ENCODE measurements at places on chromosomes 13 and 19.

DNA sequence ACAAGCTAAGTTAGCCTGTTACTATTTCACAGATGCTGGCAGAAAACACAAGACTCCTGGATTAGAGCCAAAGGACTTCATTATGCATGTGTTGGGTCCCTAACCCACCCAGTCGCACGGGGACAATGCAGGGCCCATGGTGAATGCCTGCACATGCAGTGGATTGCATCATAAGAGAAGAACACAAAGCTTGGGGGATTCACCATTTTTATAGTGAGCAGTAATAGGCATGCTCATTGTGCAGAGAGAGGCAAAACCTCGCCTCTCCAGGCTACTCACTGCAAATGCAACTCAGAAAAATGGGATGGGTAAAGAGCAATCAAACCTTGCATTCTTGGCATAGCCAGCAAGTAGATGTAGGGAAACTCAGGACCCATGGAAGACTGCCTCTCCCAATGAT is 115.8 kb downstream of the DIAPH3 start:
- no peak for DNase-seq

- DNase-seq: no peak
Measured at GRCh38 chr13:48138270-48138669, 43.4 kb upstream of the MED4 start.

GRCh38 chr13:90918536-90918935 is 429.0 kb upstream of the MIR17HG start:
- DNase-seq: peak; percentile 25

DNA sequence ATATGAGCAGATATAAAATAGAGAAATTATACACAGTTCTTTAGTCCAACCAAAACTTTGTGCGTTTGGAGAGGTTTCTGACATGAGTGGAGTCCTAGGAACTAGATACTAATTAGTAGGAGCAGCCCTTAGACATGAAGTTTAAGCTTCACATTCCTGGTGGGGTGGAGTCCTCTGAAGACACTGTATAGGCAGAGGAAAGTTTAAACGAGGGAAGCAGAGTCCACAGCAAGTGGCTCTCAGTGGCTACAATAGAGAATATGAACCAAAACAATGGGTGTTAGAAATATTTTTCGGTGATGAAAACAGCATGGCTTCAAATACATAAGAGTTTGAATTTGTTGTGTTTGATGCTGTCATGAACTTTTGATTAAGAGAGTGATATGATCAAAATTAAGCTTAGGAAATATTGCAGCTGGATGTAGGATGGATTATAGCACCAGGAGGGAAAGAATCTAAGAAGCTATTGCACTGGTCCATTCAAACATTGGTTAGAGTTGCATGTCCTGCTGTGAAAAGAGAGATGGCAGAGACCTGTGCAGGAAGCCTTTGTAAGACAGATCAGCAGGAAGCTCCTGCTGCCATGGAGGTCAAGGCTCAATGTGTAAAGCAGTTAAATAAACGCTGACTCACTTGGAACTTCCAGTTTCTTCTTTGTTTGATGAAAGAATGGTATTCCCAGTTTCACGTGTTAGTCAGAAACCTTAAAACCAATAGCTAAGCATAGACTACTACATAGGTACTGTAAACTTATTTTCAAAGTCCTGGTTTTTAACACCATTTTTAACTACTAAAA is 175.2 kb downstream of the TDRD3 start:
- DNase-seq: no peak

GRCh38 chr13:100394005-100394695 is 194.4 kb downstream of the GGACT start:
- DNase-seq: peak; percentile 61

GRCh38 chr13:24651718-24652345 is 28.4 kb upstream of the ATP12A start:
- no peak for DNase-seq

DNA sequence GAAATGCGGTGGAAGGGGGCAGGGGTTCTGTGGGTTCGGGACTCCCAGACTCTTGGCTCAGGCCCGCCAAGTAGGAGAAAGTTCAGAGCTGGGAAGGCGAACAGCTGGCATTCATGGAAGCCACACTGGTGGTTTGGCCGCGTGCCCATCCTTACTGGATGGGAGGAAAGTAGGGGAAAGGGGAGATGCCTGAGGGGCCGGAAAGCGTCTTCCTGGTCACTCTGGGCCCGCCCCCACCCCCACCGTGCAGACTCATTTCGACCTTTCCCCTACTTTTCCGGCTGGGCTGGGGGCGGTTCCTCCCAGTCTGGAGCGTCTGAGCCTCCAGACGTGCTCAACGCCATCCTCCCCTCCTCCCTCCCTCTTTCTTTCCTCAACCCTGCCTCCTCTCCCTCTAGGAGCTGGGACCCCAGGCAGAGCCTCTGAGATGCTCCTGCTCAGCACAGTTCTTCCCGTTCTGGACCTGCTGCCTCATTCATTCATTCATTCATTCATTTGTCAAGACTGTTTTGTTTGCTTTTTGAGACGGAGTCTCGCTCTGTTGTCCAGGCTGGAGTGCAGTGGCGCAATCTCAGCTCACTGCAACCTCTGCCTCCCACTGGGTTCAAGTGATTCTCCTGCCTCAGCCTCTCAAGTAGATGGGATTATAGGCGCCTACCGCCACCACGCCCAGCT is 3.5 kb downstream of the ANGPTL4 start:
- DNase-seq: peak; percentile 100

DNA sequence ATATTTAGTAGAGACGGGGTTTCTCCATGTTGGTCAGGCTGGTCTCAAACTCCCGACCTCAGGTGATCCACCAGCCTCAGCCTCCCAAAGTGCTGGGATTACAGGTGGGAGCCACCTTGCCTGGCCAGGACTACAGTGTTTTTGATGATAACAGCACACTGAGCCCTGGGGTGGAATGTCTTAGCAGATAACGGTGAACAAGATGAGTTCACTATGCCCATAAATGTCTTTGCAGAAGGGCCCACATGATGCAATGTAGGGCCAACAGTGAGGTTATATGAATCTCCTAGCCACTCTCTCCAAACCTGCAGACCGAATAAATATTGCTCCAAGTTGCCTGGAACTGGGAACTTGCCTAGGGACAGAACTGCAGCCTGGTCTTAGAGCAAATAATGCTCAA is 235.1 kb downstream of the COG6 start:
- DNase-seq: no peak

GRCh38 chr19:18117692-18118378 is 20.3 kb downstream of the MAST3 start:
- DNase-seq: peak; percentile 91

DNA sequence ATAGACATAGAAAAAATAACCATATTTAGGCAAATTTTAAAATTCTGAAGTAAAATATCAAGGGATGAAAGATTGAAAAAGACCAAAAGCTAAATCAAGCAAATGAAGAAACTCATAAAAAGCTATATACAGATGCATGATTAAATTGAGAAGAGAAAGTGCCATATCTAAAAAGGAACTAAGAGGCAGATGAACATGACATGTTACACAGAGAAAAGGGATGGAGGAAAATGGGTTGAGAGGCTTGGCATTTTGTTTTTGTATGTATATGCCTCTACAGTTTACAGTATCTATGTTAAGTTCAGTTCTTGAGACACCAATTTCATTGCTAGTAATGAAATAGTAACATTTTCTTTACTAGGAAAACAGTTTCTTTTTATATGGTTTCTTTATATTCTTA is 1507.4 kb upstream of the SPRY2 start:
- DNase-seq: no peak

DNA sequence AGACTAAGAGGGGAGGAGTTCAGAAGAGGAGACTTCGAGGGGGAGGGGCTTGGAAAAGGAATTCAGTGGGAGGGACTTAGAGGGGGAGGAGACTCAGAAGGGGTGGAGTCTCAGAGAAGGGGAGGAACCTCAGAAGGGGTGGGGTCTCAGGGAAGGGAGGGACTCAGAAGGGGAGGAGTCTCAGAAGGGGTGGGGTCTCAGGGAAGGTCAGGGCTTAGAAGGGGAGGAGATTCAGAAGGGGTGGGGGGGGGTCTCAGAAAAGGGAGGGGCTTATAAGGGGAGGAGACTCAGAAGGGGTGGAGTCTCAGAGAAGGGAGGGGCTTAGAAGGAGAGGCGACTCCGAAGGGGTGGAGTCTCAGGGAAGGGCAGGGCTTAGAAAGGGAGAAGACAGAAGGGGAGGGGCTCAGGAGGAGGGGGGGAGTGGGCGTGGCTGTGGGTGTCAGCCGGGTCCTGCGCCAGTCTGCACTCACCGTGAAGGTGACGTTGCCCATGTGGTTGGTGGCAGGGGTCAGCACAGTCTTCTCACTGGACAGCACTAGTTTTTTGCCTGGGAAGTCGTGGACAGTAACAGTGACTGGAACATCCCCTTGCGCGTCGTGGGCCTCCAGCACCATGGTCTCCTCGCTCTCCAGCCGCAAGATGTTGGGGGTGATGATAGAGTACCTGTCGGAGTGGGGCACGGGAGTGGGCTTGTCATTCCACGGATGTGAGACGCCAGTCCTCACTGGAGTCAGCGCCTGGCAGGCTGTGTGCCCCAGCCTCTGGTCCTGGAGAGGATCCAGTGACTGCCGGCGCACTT is 1.5 kb downstream of the C3 start:
- peak; percentile 9 for DNase-seq

DNA sequence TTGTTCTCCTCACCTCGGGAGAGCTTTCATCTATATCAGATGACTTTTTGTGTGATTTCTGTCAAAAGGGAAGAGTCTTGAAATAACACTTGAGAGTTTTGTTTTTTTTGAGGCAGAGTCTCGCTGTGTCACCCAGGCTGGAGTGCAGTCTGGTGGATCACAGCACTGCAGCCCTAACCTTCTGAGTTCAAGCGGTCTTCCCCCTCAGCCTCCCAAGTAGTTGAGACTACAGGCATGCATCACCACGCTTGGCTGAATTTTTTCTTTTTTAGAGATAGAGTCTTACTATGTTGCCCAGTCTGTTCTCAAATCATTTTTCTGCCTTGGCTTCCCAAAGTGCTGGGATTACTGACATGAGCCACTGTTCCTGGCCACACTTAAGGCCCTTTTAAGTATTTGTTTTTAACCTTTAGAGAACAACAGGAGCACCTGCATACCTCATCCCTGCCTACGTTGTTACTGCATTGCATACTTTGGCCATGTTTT is 11.4 kb downstream of the NDFIP2 start:
- no peak for DNase-seq

DNA sequence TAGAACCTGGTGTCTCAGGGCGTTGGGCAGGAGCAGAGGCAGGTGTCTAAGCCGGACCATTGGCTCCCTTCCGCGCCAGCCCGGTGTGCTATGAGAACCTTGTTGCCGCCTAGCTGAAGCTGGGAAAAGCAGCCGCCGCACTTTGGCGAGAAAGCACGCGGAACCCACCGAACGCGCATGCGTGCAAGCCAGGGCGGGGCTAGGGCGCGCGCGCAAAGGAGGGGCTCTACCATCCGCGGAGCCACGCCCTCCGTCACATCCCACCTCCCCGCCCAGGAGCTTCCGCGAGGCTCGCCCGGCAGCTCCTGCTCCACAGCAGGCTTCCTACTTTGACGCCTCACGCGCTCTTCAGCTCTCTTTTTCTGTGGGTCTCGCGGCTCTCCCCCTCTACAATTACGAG is 51.3 kb downstream of the WDR87 start:
- peak; percentile 41 for DNase-seq

DNA sequence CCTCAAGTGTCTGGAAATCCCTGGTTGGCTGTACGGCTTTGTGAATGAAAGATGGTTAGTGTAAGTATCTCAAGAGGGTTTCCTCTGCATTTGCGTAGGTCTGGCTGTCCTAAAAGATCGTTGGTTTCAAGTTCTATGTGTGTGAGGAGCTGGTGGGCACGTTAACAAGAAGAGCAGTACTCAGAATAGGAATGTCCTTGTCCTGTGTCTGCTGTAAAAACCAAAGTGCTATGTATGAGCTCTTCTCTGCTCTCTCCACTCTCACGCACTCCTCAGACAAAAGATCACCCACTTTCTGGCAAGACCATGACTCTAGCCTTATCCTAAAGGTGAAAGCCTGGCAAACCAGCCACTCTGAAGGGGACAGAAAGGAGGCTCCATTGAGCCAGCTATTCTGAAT is 39.1 kb downstream of the USP12 start:
- no peak for DNase-seq

- DNase-seq: no peak
Measured at GRCh38 chr13:46648166-46648607, 95.2 kb downstream of the LRCH1 start.

- DNase-seq: no peak
Measured at GRCh38 chr13:111209613-111210012, 94.5 kb downstream of the ARHGEF7 start.

DNA sequence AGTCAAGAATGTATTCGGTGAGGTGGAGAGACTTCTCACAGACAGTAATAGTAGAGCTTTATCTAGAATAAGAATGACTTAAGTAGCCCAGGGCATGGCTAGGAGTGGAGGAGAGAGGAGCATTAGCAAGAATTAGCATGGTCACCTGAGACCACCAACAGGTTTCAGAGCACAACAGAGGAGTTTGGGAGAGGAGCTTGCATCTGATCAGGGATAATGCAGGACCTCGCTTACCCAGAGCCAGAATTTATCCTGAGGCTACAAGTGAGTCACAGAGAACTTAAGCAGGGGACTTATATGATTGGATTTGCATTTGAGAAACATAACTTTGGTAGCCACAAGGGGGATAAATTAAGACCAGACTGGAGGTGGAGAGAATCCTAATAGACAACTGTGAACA is 102.1 kb upstream of the FNDC3A start:
- DNase-seq: peak; percentile 23

DNA sequence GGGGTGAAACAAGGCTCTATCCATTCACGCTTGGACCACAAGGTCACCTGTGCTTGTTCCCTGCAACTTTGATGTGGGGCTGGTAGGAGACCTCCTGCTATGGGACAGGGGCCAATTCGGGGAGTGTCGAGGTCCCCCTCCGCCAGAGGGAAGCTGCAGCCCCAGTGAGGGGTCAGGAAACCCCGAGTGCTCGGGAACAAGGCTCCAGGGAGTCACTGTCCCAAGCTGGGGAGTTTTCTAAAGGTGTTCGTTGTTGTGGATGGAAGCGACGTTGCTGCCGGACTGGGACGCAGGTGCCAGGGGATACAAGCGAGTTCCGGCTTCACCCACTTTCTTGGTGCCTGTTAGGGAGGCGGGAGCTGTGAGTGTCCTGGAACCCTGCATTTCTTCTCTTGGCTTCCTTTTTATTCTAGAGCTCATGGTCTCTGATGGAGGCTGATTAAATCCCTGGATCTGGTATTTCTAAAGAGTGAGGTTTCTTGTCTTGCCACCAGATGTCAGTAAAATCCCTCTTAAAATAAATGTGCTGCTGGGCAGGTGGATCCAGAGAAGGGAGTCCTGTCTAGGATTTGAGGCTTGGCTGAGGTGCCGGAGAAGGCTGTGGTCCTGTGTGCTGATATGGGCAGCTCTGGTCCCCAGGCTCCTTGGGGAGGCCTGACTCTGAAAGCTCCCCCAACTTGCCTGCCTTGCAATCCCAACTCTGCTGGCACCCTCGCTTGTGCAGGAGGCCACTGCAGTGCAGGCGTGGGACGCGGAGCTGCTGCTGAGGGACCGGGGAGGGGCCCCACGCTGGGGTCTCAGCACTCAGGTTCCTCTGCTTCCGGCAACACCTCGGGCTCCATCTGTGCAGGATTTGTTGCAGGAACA is 153.9 kb downstream of the TEX29 start:
- DNase-seq: peak; percentile 56

DNA sequence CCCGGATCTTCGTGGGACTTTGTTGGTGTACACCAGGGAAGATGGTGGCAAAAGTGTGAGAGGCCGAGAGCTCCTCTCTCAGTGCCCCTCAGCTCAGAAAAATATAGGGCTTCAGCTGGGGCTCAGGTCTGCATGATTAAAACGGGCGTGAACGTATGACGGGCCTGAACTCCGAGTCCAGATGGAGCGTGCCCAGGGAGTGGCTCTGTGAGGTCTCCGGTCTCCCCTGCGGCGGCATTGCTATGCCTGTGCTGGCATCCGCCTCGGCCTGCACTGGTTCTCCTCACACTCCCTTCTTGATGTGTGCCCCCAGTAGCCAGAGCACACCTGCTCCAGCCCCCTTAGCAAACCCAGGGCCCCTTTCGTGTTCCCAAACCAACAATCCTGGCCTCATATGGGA is 82.0 kb downstream of the TEX29 start:
- DNase-seq: no peak

Data from cardiac muscle cell (in vitro differentiated cells and primary cell).